ENCODE measurements at places on chromosomes 5 and 9.

GRCh38 chr9:81737871-81738507 lies 48.6 kb upstream of the TLE1 start:
- peak; percentile 98 for DNase-seq

DNA sequence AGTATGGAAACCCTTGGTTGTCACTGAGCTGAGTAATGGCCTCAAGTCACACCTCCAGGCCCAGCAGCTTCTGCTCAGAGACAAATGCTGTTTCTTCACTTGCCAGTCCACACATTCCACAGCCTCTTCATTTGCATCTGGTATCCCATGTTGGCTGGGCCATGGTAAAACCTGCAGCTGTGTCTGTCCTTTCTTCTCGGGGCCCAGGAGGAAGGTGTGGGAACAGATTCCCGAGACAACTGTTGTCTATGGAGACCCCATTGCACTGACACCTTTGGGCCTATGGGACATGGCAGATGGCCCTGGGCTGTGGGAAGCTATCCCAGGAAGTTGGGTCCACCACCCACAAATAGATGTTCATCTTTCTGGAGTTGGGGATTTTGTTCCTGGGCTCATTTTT lies 85.1 kb downstream of the MACROH2A1 start:
- DNase-seq = no peak

DNA sequence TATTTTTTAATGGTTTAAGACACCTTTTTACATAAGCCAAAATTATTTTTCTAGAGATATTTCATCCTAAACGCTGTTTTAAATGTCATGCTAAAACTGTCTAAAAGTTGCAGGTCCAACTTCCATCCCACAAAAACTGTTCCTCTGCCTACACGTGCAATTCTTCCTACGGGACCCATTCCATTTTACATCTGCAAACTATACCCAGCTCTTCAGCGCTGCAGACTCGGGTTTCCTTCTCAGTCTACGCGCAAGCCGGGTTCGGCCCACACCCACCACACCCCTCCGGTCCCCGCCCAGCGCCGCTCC lies 8.7 kb downstream of the RANBP6 start:
- DNase-seq = no peak

- no peak for DNase-seq
These were observed 72.7 kb downstream of the FAM78A start for GRCh38 chr9:131203431-131204218.

Data from fibroblast of skin of right biceps (primary cell).